Activated naive CD4-positive, alpha-beta T cell (primary cell): ENCODE measurements at places on chromosomes 7 and 10.

DNA sequence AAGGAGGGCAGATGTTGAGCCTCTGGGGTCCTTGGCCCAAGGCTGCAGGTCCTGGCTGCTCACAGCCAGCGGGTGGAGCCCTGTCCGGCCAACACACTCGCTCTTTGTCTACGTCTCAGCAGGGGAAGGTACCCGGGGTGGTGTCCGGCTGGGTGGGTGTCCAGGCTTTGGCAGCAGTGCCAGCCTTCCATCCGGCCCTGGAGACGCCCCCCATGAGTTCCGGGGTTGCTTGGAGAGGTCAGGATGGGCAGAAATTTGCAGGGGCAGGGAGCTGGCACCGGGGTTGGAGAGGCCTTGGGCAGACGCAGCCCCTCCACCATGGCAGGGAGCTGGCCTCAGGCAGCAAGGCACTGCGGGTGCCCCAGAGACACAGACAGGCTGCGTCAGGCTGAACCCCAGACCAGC is 42.2 kb upstream of the ELN start:
- DNase-seq = no peak

DNA sequence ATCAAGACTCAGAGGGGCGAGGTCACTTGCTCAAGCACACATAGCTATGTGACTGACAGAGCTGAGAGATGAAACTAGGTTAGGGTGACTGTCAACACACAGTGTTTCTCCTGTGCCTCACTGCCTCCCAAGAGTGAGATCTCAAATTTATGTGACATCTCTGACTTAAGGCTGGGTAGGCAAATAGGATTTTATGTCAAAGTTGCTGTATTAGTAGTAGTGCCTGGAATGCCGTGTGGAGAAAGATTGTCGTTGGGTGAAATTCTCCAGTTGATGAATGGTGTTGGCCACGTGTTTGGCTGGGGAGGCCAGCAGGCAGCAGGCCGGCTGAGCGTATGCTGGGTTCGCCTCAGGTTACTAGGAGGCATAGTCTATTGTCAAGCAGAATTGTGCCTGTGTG is 148.3 kb upstream of the BMPER start:
- DNase-seq = no peak

- no peak for DNase-seq
Measured at GRCh38 chr7:46291601-46292150, 370.6 kb upstream of the IGFBP3 start.

DNA sequence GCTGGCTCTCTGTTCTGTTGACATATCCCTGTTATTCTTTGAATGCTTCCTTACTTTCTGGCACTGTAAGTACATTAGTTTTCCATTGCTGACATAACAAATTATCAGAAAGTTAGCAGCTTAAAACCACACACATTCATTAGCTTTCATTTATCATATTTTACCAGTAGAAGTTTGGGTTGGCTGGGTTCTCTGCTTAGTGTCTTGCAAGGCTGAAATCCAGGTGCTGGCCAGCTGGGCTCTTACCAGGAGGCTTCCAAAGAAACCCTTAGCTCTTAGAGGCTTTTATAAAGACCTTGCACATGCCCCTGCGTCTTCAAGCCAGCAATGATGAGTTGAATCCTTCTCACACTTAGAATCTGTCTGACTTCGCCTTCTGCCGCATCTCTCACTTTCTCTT is 160.6 kb downstream of the MLLT10 start:
- no peak for DNase-seq

GRCh38 chr7:84204655-84205054 is 10.1 kb upstream of the SEMA3A start:
- no peak for DNase-seq

DNA sequence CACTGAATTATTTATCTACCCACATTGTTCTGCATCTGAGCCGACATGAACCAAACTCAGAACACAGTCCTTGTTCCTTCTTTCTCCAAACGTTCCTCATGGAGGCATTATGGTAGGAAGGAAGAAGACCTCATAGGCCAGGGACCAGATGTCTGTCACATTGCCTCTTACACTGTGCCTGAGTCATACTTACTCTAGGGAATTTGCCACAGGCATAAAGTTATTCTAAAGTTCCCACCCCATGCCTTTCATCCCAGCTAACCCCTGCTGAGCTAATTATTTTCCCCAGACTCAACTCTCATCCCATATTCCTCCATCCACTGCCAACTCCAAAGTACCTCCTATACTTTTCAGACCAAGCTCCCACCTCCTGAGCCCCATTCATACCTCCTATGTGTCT is 21.2 kb downstream of the MAT1A start:
- DNase-seq = no peak
